ENCODE measurements at places on chromosomes 6 and 20.
A peak's percentile ranks its signal among the peaks of the same experiment; 100 is the strongest.

GRCh38 chr6:55963301-55963700, 87.9 kb upstream of the BMP5 start:
- DNase-seq: no peak

DNA sequence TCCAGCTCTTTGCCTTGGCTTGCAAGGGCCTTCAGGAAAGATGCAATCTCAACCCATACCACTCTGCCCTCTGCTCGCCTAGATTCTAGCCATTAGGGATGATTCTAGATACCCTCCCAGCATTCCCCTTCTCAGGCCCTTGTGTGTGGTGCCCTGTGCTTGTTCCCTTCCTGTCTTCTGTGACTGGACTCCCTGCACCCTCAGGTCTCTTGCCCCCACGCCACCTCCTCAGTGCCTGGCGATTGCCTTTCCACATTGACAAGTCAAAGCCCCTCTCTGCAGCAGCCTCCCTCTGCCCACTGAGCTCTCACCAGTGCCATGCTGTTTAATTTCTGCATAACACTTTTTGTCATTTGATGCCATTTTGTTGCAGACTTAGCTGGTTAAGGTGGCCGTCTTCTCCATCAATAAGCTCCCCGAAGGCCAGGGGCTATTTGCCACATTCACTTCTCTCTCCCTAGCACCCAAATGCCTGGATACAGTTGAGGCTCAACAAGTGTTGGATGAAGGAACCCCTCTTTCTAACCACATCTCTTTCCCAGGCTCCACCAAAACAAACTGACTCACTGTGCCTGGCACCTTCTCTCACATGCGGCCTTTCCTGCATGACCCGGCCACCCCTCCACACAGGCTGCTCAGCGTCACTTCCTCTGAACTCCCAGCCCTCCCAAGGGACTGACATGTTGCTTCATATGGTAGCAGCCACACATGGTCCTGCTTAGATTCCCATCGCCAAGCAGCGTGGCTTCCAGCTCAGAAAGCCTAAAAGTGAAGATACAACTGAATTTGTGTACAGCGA, 4.6 kb upstream of the TXNDC5 start:
- no peak for DNase-seq

GRCh38 chr6:127518191-127518709, 885 bp downstream of the MTCL3 start:
- no peak for DNase-seq

DNA sequence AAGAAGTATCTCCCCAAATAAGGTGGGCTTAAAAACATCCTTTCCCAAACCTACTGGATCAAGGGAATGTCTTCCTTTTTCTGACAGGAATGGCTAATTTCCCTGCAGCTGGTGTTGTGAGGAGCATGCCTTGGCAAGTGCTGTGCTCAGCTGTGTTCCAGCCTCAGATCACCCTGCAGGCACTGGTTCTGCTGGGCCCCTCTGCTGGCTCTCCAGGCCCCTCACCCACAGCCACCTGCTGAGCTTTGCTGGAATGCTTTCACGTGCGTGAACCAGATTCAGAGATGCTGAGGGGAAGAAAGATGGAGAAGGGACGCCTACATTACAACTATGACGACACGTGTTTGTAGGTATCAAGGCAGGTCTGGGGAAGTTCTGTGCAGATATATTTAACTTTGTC, 71.3 kb upstream of the FOXC1 start:
- no peak for DNase-seq

DNA sequence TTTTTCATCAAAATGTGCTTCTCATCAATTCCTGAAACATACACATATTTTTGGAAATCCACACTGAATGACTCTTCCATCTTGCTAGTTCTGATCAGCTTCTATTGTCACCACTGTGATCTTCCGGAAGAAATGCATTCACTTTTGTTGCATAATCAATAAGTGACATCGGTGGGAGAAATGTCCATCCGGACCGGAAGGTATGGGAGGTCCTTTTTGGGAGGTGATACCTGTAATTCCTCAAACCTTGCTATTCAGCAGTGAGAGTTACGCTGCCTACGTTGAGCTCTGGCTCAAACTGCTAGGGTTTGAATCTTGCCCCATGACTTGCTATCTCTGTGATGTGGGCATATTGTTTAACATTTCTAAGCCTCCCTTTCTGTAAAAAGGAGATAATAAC, 16.6 kb upstream of the TFB1M start:
- no peak for DNase-seq

DNA sequence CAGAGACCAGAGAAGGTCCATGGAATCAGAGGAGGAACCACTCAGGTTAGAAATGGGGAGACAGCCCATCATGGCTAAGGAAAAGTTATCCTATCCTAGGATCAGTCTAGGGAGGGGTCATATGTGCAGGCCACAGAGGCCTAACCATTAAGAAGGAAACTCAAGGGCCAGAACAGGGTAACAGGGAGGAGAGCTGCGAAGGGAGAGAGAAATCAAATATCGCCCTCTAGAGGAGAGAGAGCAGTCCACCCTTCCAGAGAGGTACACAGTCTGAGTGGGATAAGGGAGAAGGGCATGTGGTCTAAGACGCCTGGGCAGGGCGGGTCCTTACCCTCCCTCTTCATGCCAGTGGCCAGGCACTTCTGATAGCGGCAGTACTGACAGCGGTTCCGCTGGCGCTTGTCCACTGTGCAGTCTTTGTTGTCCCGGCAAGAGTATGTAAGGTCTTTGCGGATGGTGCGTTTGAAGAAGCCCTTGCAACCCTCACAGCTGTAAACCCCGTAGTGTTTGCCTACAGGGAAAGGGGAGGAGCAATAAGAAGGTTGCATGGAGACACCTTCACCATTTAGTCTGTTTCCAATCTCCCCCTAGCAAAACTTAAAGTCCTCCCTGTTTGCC, 2.9 kb downstream of the RXRB start:
- DNase-seq: peak; percentile 84

DNA sequence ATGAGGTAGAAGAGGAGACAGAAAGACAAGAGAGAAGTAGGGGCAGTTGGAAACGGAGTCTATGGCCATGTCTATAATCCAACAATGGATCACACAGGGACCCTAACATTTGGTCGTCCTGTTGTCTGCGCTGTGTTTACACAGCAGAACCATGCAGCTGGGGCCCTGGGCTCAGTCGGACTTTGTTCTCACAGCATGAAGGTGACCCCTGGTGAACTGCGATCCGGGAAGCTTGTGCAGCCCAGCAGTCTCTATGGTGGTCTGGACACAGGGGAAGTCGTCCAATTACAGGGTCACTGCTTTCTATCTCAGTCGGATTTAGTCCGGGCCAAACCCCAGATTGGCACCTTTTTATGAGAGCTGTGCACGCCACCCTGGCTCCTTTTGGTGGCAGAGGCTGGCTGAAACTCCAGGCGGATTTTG, 153.6 kb downstream of the FOXA2 start:
- no peak for DNase-seq

DNA sequence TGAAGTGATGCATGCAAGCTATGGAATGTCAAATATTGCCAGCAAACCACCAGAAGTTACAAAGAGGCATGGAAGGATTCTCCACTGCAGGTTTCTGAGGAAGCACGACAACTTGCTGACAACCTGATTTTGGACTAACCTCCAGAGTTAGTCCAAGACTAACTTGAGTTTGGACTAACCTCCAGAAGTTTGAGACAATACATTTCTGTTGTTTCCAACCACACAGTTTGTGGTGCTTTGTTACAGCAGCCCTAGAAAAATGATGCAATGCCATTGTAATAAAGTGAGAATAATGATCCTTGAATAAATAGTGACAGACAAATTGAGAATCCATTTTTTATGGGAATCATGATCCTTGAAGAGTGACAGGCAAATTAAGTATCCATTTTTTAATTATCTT, 169.9 kb upstream of the HDDC2 start:
- DNase-seq: no peak

DNA sequence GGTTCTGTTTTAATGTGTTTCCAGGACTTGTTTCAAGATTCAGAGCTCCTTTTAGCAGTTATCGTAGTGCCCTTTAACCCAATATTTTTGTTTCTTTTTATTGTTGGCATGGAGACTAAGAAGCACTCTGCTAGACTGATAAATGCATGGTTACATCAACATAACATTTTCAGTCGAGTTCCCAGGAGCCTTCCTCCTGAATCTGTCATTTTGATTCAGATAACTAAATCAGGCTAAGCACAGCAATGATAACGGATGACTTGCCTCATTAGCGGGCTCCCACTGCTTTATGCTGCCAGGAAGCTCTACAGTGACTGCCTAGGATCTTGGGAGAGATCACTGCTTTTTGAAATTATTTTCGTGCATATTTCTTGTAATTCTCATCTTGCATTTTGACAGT, 772.8 kb upstream of the GJE1 start:
- DNase-seq: no peak

DNA sequence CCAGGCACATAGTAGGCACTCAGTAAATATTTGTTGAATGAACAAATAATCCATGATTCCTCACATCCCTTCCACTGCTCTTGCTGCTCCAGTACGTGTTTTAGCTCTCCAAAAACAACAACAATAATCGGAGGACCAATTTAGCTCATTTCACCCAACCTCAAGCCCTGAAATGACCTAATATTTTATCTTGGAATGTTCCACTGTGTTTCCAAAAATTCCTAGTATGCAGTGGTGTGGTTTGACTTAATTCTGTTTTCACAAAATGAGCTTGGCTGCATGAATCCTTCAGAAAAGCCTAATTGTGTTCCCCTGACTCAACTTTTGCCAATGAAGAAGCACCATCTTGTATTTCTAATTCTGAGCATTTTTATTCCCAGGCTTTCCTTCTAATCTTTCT, 168.0 kb upstream of the PHACTR1 start:
- no peak for DNase-seq

DNA sequence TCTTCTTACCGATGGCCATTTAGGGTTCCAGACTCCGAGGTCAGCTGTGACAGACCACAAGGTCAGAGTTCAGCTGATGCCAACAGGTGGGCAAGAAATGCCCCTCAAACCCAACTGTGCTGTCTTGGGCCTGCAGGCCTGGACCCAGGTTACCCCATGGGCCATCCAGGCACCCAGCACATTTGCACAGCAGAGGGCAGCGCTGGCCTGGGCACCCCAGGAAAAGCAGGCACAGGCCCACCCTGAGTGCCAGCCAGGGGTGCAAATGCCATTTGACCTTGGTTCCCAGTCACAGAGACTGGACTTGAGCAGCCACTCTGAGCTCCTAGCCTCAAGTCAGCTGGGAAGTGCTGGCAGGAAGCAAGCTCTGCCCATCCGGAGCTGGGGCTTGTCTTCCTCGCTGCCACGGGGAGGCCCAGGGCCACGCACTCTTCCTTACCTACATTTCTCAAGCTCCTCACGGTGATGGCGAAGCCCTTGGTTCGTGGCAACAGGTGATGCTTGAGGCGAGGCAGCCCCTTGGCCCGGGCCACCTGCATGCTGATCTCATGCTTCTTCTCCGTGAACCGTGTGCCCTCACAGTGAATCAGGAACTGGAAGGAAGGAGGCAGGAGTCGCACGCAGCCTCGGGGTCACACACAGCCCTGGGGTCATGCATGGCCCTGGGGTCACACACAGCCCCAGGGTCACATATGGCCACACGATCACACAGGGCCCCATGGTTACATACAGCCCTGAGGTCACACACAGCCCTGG, 120.8 kb downstream of the AGPAT4 start:
- DNase-seq: peak; percentile 14

DNA sequence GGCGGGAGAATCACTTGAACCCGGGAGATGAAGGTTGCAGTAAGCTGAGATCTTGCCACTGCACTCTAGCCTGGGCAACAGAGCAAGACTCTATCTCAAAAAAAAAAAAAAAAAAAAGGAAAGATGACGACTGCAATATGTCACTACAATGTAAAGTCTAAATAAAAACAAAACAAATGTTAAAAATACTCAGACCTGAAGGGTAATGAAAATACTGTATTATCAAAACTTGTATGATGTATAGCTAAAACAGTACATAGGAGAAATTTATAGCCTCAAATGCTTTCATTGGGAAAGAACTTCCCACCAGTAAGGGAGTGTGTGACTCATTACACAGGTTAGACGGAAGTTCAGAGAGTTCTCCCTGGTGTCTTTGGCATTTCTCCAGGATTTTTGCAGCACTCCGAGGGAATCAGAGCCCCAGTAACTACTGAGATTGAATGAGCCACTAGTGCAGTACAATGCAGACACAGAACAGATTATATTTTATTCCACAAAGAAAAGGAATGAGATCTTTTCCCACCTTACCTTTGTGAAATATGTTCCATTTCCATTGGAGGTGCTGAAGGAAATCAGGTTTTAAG, 12.5 kb upstream of the RALGAPB start:
- no peak for DNase-seq

DNA sequence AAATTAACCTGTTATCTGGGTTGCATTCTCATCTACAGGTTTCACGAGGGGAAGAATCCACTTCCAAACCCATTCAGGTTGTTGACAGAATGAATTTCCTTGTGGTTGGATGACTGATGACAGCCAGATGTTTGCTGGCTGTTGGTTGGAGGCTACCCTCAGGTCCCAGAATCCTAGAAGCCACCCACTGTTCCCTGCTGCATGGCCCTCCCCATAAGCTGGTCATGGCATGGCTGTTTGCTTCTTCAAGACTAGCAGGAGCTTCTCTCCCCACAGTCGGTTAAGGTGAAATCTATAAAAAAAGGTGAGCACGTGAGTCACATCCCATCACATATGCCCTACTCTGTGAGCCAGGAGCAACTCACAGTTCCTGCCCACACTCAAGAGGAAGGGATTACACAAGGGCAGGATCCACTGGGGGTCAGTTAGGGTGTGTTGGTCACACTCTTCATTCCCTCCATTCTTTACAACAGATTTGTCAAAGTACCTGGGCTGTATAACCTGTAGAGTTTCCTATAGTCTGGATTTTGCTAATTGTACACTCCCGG, 19.5 kb upstream of the RPS10 start:
- no peak for DNase-seq

DNA sequence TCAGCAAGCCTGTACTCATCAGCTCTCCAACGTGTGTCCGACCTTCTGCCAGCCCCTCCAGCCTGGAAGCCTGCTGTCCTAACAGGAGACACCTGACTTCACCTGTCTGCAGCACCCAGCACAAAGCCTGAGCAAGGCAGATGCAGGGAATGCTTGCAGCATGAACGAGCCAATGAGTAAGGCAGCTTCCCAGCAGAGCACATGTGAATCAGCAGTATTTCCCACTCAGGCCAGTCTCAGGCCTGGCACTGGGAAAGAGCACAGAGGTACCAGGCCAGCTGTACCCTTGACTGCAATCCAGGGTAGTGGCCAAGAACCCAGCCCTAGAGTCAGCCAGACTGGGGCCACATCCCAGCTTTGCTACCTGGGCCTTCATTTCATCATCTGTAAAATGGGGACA, 120.8 kb downstream of the MAFB start:
- no peak for DNase-seq
